Cardiac muscle cell (in vitro differentiated cells and primary cell): ENCODE measurements at places on chromosomes 1 and 21. TPM values are rescaled to one million over a fixed set of nuclear protein-coding genes. Genes with fewer than 3 reads are reported as not detected.

The PCNX2 gene
- polyA plus RNA-seq = 3.0 and 3.9 TPM in 2 replicates

The TSPAN2 gene
- polyA plus RNA-seq = 87.3 and 88.0 TPM in 2 replicates

The TEX38 gene
- polyA plus RNA-seq = 0.27 and 1.4 TPM in 2 replicates

The PRAMEF11 gene
- polyA plus RNA-seq = not detected in 2 replicates

The OLIG2 gene
- polyA plus RNA-seq = not detected in 2 replicates

The RAP1GAP gene
- 5.8 and 9.8 TPM in 2 replicates for polyA plus RNA-seq
